Activated CD8-positive, alpha-beta memory T cell treated with anti-CD3 and anti-CD28 coated beads for 48 hours (primary cell): ENCODE measurements at places on chromosomes 4 and X.

DNA sequence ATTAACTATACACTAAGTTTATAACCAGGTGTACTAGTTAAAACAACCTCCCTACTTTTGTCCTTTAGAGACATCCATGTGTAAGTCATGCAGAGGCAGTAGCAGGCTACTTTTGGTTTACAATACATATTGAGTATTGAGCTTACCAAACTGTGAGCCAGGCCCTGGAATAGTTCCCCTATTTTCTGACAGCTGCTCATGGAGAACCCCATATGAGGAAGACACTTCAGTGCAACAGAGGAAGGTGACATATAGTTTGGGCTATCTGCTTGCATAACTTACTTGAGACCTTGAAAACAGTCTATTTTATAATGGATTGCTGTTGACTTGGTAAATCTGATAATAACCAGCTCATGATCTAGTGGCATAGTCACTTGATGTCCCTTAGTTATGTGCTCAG lies 190.5 kb downstream of the SH3BGRL start:
- DNase-seq: no peak

DNA sequence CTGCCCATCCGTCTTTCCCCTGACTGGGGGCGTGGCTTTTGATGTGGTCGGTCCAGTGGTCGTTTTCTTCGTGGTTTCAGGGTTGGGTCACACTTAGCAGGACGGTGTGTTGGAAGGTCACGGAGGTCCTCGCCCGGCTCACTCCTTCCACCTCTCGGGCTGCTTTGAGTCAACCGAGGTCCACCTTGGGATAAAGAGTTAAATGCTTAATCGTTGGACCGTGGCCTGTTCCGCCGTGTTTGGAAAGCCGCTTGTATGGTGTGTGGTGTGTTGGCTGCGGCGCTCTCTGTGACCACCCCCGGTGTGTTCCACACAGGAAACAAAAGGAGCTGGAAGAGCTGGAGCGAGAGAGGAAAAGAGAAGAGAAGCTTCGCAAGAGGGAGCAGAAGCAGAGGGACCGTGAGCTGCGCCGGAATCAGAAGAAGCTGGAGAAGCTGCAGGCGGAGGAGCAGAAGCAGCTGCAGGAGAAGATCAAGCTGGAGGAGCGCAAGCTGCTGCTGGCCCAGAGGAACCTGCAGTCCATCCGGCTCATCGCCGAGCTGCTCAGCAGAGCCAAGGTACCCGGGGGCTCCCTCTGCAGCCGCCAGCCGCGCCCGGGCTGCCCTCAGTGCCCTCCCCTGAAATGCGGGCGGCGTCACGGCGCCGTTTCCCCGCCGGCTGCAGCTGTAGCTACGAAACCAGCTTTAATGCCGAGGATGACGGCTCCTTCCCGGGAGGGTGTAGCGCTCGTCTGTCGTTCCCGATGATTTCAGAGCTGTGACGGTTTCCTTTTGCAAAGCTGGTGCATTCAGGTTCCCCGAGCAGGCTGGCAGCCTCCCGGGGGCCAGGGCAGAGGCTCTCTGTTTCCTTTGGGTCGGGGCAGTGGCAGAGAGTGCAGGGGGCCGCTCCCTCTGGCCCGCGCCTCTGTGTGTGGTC lies 7.7 kb downstream of the AKAP17A start:
- DNase-seq: no peak

GRCh38 chrX:15500497-15500966 lies at the start of gene BMX:
BMX (plus strand) TSS chrX:15500807; CDS start chrX:15508354, 7,547 bp downstream.
- DNase-seq: no peak

GRCh38 chrX:153814591-153815315 lies 15.6 kb downstream of the PDZD4 start:
- DNase-seq: no peak
